ENCODE measurements at places on chromosomes 3 and 15. TPM values are rescaled to one million over a fixed set of nuclear protein-coding genes. Genes with fewer than 3 reads are reported as not detected.
A peak's percentile ranks its signal among the peaks of the same experiment; 100 is the strongest.

GRCh38 chr15:93238641-93239040 is 149.6 kb upstream of the RGMA start:
- no peak overlapping the region for H3K4me3 ChIP-seq
- H3K4me1 ChIP-seq, result no peaks in the 10 kb centered on the region
- no peak for DNase-seq
- H3K27ac ChIP-seq, result no peak overlapping the region

GRCh38 chr15:41429003-41429890 is 12.4 kb downstream of the RTF1 start:
- no peak overlapping the region for H3K4me3 ChIP-seq
- DNase-seq, result no peak
- no peak overlapping the region for H3K27ac ChIP-seq
- no peaks in the 10 kb centered on the region for H3K27me3 ChIP-seq
- H3K36me3 ChIP-seq, result no peaks in the 10 kb centered on the region

GRCh38 chr3:177427540-177427939 is 230.3 kb upstream of the TBL1XR1 start:
- H3K4me1 ChIP-seq, result peaks cover 7% of the 10 kb centered on the region
- no peaks in the 10 kb centered on the region for H3K36me3 ChIP-seq
- no peaks in the 10 kb centered on the region for H3K27me3 ChIP-seq
- DNase-seq, result no peak
- H3K4me3 ChIP-seq, result peak overlapping the region; percentile 7

GRCh38 chr3:112973325-112974177 is 1.4 kb downstream of the CD200R1 start:
- H3K27me3 ChIP-seq, result no peaks in the 10 kb centered on the region
- H3K4me1 ChIP-seq, result peaks cover 28% of the 10 kb centered on the region
- peak overlapping the region; percentile 72 for H3K4me3 ChIP-seq
- peak overlapping the region; percentile 80 for H3K27ac ChIP-seq

- H3K4me3 ChIP-seq, result no peak overlapping the region
- H3K27ac ChIP-seq, result no peak overlapping the region
- no peak for DNase-seq
- H3K36me3 ChIP-seq, result no peaks in the 10 kb centered on the region
- no peaks in the 10 kb centered on the region for H3K27me3 ChIP-seq
These were observed 55.4 kb downstream of the EOMES start for GRCh38 chr3:27666708-27667107.

- no peaks in the 10 kb centered on the region for H3K27me3 ChIP-seq
- no peak overlapping the region for H3K4me3 ChIP-seq
- no peak overlapping the region for H3K27ac ChIP-seq
These were observed 381.2 kb downstream of the GABRB3 start for GRCh38 chr15:26391567-26392194.

DNA sequence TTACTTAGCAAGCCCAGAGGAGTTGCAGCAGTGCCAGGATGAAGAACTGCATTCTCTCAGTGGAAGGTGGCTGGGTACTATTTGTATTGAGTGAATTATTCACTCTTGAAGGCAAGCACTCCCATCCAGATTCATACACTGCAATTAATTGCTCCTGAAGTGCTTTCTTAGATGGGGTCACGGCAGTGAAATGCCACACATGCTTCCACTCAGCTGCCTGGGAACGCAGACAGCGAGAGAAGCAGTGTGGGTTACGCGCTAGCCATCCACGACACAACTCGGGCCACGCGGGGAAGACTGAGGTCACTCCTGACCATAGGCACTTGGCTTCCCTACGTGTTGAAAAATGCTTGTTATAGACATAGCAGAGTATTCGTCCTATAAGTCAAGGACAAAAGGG is 30.8 kb upstream of the LMCD1 start:
- H3K27ac ChIP-seq, result no peak overlapping the region
- H3K4me1 ChIP-seq, result no peaks in the 10 kb centered on the region
- H3K27me3 ChIP-seq, result no peaks in the 10 kb centered on the region
- DNase-seq, result no peak
- no peaks in the 10 kb centered on the region for H3K36me3 ChIP-seq
- no peak overlapping the region for H3K4me3 ChIP-seq

GRCh38 chr15:30042556-30042955 is 40.2 kb upstream of the GOLGA8J start:
- DNase-seq, result no peak
- H3K4me1 ChIP-seq, result no peaks in the 10 kb centered on the region

ERICH6 gene
- total RNA-seq, result 1.4 TPM

DNA sequence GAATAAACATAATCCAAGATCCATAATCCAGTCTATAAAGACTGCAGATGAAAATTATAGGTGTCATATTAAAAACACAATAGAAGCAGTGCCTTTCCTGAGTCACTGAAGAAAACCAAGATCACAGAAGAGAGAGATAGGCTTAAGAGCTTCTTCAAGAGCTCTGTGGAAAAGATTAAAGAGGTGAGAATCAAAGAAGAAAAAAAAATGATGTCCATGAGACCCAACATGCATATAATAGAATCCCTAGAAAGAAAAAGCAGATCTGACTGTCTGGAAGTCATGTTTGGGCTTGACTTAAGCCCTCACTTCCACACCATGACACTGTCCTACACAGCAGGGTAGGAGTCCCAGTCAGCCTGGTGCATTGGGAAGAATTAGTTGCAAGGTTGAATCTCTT is 205.6 kb upstream of the PROK2 start:
- H3K36me3 ChIP-seq, result no peaks in the 10 kb centered on the region
- no peak for DNase-seq

TLR9 gene
- total RNA-seq, result 1.6 TPM
